ENCODE measurements at places on chromosomes 1 and 21. TPM values are rescaled to one million over a fixed set of nuclear protein-coding genes. Genes with fewer than 3 reads are reported as not detected.

Gene PTGS2
- total RNA-seq: 1.8 TPM

Gene PGLYRP4
- not detected for total RNA-seq

Gene TFF3
- 1.9 TPM for total RNA-seq

Gene USP1
- 24.9 TPM for total RNA-seq

Gene RAB25
- total RNA-seq: 3.5 TPM

Gene ARHGEF11
- 26.8 TPM for total RNA-seq

Gene ATP1A2
- total RNA-seq: 15.0 TPM

Gene GCSAML
- not detected for total RNA-seq

Gene PACC1
- 2.5 TPM for total RNA-seq

Gene PRDM16
- 3.9 TPM for total RNA-seq

DNA sequence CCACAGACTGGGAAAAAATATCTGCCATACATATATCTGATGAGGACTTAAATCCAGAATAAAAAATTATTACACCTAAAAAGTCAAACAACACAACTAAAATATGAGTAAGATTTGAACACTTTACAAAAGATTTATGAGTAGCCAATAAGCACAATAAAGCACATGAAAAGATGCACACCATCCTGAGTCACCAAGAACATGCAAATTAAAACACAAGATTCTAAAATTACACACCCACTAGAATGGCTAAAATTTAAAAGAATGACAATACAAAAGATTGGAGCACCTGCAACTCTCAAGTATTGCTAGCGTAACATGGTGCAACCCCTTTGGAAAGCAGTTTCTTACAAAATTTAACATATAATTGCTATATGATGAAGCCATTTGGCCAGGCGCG lies 30.9 kb downstream of the DENND2C start:
- no peaks in the 10 kb centered on the region for H3K27me3 ChIP-seq
- H3K27ac ChIP-seq: no peak overlapping the region
- H3K36me3 ChIP-seq: no peaks in the 10 kb centered on the region
- H3K4me3 ChIP-seq: no peak overlapping the region
- DNase-seq: no peak
- no peaks in the 10 kb centered on the region for H3K4me1 ChIP-seq

- H3K27ac ChIP-seq: no peak overlapping the region
- H3K4me3 ChIP-seq: no peak overlapping the region
- DNase-seq: no peak
- no peaks in the 10 kb centered on the region for H3K27me3 ChIP-seq
- no peaks in the 10 kb centered on the region for H3K36me3 ChIP-seq
Measured at GRCh38 chr1:36947384-36947783, 86.9 kb downstream of the GRIK3 start.

DNA sequence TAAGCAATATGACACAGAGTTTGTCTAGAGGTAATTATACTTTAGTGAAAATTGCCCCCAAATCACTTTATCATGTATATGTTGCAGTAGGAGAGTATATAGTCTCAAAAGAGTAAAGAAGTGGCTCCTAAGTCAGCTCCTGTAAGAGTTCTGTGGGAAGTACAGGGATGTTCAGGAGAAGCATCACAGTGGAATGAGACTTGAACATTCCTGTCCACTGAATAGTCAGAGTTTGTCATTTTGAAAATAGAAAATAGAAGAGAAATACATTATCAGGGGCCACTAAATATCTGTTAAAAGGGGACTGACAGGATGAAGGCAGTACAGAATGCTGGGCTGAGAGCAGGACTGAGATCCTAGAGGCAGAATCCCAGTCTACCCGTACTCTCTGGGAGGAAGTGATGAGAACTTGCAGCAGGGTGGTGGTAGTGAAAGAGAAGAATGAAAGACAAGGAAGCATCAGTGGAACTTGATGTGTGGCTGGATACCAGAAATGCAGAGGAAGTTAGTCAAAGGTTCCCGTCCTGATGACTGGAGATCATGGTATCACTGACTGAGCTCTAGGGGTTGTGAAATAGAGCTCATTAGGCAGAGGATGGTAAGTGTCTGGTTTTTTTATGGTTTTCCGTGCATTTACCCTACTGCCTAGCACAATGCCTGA lies 153.4 kb downstream of the FMN2 start:
- H3K27ac ChIP-seq: no peak overlapping the region
- no peak overlapping the region for H3K4me3 ChIP-seq
- H3K36me3 ChIP-seq: no peaks in the 10 kb centered on the region
- DNase-seq: no peak
- no peaks in the 10 kb centered on the region for H3K27me3 ChIP-seq
- no peaks in the 10 kb centered on the region for H3K4me1 ChIP-seq

DNA sequence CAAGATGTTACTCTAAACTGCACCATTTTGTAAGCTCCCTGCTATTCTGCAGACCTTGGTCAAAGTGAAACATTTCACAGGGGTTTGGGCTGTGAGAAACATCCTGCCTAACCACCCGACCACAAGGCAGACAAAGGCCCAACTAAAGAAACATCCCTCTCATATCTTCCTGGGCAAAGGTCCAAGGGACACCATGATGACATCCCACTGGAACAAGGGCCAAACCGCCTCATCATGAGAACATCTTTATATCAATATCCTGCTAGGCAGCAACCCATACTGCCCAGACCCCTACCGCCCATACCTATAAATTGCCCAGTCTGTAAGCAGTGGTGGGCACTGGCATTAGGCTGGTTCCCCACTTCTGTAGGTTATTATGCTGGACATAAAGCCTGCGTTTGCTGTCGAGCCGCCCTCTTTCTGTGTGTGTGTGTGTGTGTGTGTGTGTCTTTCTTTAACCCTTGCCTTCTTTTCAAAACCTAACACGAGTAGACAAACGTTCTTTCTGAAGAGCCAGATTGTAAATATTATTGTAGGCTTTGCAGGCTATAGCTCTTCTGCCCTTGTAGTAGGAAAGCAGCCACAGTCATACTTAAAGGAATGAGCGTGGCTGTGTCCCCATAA lies 1.0 kb upstream of the PPIE start:
- no peak for DNase-seq
- no peaks in the 10 kb centered on the region for H3K27me3 ChIP-seq
- no peaks in the 10 kb centered on the region for H3K36me3 ChIP-seq
- peaks cover 4% of the 10 kb centered on the region for H3K4me1 ChIP-seq
- H3K4me3 ChIP-seq: no peak overlapping the region
- H3K27ac ChIP-seq: no peak overlapping the region

- DNase-seq: no peak
- H3K27me3 ChIP-seq: no peaks in the 10 kb centered on the region
- no peak overlapping the region for H3K4me3 ChIP-seq
- no peak overlapping the region for H3K27ac ChIP-seq
Measured at GRCh38 chr1:152313319-152313801, 11.7 kb downstream of the FLG start.

GRCh38 chr1:15477646-15478212 lies 1.8 kb downstream of the CELA2B start:
- H3K4me3 ChIP-seq: no peak overlapping the region
- peaks cover 1% of the 10 kb centered on the region for H3K4me1 ChIP-seq
- H3K27ac ChIP-seq: no peak overlapping the region
- DNase-seq: no peak

GRCh38 chr1:245693116-245693793 lies 538.5 kb downstream of the KIF26B start:
- H3K27ac ChIP-seq: no peak overlapping the region
- H3K4me1 ChIP-seq: no peaks in the 10 kb centered on the region
- H3K27me3 ChIP-seq: no peaks in the 10 kb centered on the region
- no peaks in the 10 kb centered on the region for H3K36me3 ChIP-seq

GRCh38 chr1:2082064-2082463 lies 31.9 kb downstream of the PRKCZ start:
- H3K27ac ChIP-seq: no peak overlapping the region
- H3K4me3 ChIP-seq: no peak overlapping the region
- H3K4me1 ChIP-seq: no peaks in the 10 kb centered on the region
- no peaks in the 10 kb centered on the region for H3K27me3 ChIP-seq
- H3K36me3 ChIP-seq: no peaks in the 10 kb centered on the region

GRCh38 chr21:37028570-37028969 lies 22.1 kb downstream of the RIPPLY3 start:
- no peaks in the 10 kb centered on the region for H3K27me3 ChIP-seq
- H3K27ac ChIP-seq: no peak overlapping the region
- no peaks in the 10 kb centered on the region for H3K36me3 ChIP-seq
- DNase-seq: no peak

- H3K36me3 ChIP-seq: no peaks in the 10 kb centered on the region
- H3K27me3 ChIP-seq: no peaks in the 10 kb centered on the region
- no peak overlapping the region for H3K4me3 ChIP-seq
- no peak for DNase-seq
Measured at GRCh38 chr1:221753828-221754188, 11.9 kb upstream of the DUSP10 start.

DNA sequence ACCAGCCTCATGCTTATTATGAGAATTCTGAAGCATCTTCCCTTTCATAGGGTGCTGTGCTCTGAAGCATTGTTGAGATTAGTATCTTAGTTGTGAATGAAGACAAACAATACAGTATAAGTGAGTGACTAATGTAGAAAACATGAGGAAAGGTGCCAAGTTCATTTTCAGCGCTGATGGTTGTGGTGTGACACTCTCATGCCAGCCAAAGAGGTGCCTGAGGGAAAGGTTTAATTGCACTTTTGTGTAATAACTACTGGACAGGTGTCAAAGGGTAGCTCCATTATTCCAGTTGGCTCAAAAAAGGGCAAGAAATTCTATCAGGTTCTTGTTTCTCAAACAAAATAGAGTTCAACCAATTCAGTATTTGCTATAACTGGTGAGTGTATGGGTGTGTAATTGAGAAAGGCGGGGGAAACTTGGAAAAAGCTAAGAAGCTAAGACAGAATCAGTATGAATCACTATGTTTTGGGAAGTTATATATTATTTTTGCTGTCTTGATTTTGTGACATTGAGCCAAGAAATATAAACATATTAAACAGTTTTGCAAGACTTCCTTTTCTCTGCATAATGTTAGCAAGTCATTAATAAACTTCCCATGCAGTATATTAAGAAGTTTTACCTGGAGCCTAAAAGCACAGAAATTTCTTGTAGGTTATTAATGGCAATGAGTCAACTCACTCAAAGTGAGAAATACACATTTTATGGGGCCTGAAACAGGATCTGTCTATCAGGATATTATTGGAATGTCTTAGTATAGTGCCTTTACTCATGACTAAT lies 31.8 kb downstream of the KCNK2 start:
- DNase-seq: no peak
- no peaks in the 10 kb centered on the region for H3K27me3 ChIP-seq
- no peak overlapping the region for H3K4me3 ChIP-seq
- H3K4me1 ChIP-seq: no peaks in the 10 kb centered on the region

DNA sequence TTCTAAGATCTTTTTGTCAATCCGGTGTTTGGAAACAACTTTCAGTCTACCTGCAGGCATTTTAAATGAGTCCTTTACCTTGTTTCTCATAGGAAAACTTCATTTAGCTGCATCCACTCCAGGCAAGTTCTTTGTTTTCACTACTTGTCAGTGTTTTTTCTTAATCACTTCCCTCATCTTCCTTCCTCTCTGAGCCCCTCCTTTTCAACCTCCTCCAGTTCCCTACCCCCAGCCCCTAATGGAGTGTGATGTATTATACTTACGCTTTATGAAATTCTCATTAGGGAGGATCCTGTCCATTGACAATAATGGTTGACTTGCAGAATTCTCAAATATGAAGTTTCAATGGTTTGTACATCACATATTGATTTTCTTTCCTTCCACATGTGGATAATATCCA lies 62.5 kb upstream of the BACH1 start:
- H3K27ac ChIP-seq: no peak overlapping the region
- no peaks in the 10 kb centered on the region for H3K27me3 ChIP-seq
- DNase-seq: no peak

- H3K4me3 ChIP-seq: peak overlapping the region; percentile 53
- DNase-seq: no peak
- H3K36me3 ChIP-seq: no peaks in the 10 kb centered on the region
- peak overlapping the region; percentile 80 for H3K27ac ChIP-seq
Measured at GRCh38 chr1:28642056-28642846, 616 bp downstream of the TAF12 start.

- no peak overlapping the region for H3K27ac ChIP-seq
- H3K27me3 ChIP-seq: no peaks in the 10 kb centered on the region
- no peak for DNase-seq
- no peaks in the 10 kb centered on the region for H3K36me3 ChIP-seq
- no peaks in the 10 kb centered on the region for H3K4me1 ChIP-seq
- H3K4me3 ChIP-seq: no peak overlapping the region
Measured at GRCh38 chr1:63330331-63330916, 8.1 kb downstream of the FOXD3 start.

GRCh38 chr1:54486907-54487306 lies 61.1 kb upstream of the ACOT11 start:
- H3K36me3 ChIP-seq: no peaks in the 10 kb centered on the region
- H3K4me1 ChIP-seq: peaks cover 13% of the 10 kb centered on the region
- no peak for DNase-seq
- H3K27me3 ChIP-seq: no peaks in the 10 kb centered on the region
- peak overlapping the region; percentile 54 for H3K4me3 ChIP-seq

- no peaks in the 10 kb centered on the region for H3K36me3 ChIP-seq
- DNase-seq: no peak
- H3K27me3 ChIP-seq: no peaks in the 10 kb centered on the region
- H3K27ac ChIP-seq: no peak overlapping the region
Measured at GRCh38 chr1:88998716-88999115, 6.3 kb upstream of the KYAT3 start.

DNA sequence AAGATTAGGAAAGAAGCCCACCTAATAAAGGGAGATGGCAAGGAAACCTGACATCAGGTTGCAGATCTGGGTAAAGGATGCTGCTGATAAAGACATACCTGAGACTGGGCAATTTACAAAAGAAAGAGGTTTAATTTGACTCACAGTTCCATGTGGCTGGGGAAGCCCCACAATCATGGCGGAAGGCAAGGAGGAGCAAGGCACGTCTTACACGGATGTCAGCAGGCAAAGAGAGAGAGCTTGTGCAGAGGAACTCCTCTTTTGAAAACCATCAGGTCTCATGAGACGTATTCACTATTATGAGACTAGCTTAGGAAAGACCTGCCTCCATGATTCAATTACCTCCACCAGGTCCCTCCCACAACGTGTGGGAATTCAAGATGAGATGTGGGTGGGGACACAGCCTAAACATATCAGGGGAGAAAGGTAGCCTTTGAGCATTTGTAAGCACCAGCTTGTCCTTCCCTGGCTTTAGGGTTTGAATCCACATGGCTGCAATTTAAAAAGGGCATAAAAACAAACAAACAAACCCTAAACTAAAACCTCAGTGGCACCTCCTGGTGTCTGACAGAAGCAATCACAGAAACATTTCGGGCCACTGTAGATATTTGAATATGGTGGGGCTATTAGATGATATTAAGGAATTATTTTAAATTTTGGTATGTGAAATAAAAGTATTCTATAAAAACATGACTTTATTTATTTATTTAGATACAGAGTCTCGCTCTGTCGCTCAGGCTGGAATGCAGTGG lies 33.1 kb downstream of the SLC2A7 start:
- no peak overlapping the region for H3K27ac ChIP-seq
- no peaks in the 10 kb centered on the region for H3K27me3 ChIP-seq
- no peak for DNase-seq
- H3K4me1 ChIP-seq: no peaks in the 10 kb centered on the region

- peak overlapping the region; percentile 61 for H3K27ac ChIP-seq
- H3K4me3 ChIP-seq: peak overlapping the region; percentile 39
- DNase-seq: peak; percentile 52
- H3K4me1 ChIP-seq: peaks cover 14% of the 10 kb centered on the region
- H3K36me3 ChIP-seq: no peaks in the 10 kb centered on the region
- no peaks in the 10 kb centered on the region for H3K27me3 ChIP-seq
Measured at GRCh38 chr1:32703479-32704291, 1.1 kb upstream of the SYNC start.

Data from ovary (tissue), 10 donors.